ENCODE measurements at places on chromosomes 7 and 10.

DNA sequence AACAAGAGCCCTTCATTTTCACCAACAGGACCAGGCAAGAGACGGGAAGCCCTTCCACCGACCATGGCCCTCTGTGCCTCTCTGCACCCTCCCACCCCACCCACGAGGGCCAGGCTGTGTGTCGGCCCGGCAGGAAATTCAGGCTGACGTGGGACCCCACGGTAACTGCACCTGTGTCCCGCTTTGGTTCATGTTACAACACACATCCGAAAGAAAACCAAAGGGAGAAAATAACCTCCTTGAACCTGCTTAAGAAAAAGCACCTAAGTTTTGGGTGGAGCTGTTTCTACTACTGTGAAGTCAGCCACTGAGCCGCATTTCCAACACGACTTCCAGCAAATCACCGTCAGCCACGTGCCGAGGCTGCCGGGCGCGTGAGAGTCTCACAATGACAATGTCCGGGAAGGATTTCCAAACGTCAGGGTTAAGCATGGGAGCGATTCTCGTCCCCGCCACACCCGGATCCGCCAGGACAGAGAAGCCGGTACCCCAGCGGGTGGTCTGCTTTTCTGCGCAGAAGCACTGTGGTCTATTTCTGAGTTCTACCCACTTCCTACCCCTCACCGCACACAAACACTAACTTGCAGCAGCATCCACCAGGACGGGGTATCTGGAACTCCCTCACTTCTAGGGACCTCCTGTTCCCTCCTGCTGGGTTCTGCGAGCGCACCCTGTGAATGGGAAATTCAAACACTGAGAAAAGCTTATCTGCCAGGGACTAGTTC is 36.6 kb downstream of the AMZ1 start:
- no peak for DNase-seq

- no peak for DNase-seq
Observed at GRCh38 chr7:86790383-86790782, 146.7 kb downstream of the GRM3 start.

- DNase-seq = peak; percentile 81
Observed at GRCh38 chr10:12826800-12827372, 174.6 kb downstream of the CCDC3 start.

- DNase-seq = no peak
Observed at GRCh38 chr7:54299426-54299825, 242.7 kb upstream of the VSTM2A start.

- DNase-seq = peak; percentile 52
Observed at GRCh38 chr10:43892062-43892770, 243.5 kb upstream of the ZNF32 start.

GRCh38 chr10:130427216-130427722 is 291.1 kb downstream of the GLRX3 start:
- peak; percentile 57 for DNase-seq

DNA sequence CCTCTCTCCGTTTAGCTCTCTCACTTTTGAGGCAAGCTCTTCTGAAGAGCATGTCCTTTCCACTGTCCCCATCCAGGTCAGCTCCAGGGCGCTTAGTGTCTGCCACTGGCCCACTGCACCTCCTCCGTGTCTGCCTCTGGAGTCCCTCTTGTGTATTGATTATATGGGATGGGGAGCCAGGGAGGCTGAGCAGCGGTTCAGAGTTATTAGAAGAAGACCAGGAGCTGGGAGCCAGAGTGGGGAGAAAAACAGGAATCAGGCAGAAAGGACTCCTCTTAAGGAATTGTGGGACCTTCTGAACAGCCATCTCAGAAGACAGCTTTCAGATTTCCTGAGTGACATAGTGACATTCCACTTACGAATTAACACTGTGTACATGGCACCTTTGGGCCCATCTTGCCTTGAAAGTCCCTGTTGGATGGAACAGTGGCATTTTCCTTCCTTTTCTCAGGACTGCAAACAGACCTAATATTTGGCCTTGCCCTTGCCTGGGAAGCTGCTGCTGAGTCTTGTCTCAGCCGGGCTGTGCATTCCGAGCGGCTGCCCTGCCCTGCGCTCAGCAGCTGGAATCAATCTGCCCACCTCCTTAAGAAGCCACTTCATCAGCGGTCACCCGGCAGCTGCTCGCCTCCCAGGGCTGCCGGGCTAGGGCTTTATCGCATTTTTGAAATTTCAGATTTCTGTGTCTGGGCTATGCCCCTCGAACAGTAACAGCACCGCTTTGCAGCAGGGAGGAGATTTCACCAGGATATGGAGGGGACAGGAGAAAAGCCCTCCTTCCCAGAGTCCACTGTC is 81.1 kb upstream of the PRKG1 start:
- no peak for DNase-seq

GRCh38 chr7:112573302-112574039 is 92.7 kb downstream of the LSMEM1 start:
- no peak for DNase-seq

- DNase-seq = no peak
Observed at GRCh38 chr10:16505161-16505560, 16.5 kb downstream of the C1QL3 start.

DNA sequence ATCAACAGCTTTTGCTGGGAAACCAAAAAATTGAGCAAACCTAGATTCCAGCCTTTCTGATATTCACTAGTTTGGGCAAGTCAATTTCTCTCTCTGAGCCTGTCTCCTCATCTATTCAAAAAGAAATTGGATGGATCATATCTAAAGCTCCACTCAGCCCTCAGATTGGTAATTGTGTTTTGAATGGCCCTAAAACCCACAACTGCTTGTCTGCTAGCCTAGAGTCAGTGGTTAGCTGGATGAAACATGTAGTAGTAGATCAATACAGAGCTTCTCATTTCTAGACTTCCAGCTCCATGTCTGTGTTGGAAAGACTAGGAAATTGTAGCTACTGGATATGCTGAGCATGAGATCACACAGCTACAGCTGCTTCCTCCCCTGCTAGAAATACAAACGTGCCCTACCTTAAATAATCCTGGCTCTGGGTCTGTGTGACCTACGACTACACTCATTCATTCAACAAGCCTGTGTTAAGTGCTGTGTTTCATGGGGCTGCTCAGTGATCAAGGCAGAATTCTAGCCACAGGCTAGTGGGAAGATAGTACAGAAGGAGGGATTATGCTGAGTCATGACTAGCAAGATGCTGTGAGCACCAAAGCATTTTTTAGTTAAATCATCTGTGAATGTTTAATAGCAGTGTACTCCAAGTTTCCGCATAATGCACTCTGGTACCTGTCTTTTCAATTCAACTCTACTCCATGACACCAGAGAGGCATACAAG is 15.7 kb downstream of the DNTT start:
- no peak for DNase-seq

DNA sequence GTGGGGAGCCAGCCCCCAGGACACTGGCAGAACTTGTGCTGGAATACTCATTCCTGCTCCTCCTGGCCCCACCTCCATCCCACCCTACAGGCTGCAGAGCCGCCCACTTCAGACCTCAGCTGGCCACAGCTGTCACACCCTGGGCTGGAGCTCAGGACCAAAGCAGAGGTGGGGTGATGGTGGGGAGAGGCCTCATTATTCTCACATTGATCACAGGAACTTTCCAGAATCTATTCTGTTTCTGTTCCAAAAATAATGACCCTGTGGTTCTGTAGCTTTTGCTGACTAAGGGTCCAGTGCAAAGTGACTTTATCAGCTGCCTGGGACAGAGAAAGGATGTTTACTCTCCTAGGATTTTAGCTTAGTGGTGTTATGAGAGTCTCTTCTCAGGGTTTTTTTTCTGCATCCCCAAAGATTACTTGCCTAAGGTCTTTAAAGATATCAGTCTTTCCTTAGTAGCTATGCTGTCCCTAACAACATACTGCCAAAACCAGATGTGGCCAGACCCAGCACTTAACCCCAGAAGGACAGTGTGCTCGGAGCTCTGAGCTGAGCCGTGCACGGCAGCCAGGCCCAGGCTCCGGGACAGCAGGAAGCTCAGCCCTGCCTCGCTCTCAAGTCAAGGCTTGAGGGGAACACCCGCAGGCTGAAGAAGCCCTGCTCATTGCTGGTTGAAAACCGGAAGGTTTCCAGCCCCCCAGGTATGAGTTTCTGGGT is 223.3 kb downstream of the MLLT10 start:
- no peak for DNase-seq

DNA sequence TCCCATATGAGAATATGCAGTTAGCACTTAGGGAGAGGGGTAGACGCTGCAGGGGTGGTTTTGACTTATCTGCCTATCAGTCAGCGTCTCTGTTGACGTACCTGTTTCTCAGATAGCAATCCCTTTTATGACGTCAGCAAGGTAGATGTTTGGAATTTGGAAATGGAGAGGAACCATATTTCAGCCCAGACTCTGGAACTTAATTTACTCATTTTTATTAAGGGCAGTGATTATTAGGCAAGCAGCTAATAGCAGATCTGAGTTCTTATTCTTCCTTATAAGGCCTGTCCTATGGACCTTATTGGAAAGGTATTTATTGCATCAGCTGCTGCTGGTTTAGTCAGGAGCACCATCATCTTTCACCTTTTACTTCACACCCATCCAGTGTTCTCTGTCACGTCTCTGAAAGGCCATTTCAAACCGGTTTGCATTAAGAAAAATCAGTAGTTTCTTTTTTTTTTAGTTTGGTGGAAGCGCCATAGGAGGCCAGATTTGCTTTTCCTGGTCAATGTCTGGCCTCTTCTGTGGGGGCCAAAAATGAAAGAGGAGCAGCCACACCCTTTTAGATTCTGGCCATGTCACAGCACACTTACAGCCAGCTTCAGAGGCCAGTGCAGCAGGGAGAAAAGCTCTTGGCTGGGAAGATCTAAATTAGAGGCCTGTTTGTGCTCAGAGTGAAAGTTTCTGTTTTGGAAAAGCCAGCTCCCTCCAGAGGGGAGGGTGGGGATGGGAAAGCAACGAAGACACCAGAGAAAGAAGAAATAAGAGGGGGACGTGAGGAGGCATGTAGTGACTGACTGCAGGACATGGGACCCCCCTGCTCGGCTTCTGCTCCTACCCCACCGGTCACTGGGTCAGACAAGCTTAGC is 146.3 kb downstream of the TCF7L2 start:
- DNase-seq = no peak

DNA sequence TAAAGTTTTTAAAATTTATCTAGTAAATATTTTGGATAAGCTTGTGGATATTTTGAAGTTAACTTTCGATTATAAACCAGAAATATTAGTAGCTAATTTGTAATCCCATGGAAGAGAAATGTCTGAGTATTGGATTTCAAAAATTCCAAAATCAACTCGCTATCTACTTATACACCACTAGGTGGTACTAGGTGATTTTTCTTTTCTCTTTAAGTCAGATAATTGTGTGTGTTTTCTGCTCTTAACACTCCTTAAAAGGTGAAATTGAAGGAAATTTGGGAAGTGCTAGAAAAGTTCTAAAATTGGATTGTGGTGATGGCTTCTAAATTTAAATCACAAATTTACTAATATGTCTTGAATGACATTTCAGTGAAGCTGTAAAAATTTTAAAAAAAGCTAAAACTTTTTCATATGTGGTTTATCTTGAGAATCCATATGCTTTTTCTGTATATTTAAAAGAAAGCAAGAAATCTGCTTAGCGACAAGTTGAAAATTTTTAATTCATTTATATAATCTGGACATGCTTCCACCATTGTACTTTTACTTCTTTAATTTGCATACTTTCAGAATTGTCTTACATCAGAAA is 90.2 kb downstream of the IPMK start:
- DNase-seq = no peak

GRCh38 chr10:36872702-36873393 is 252.6 kb upstream of the ANKRD30A start:
- no peak for DNase-seq

GRCh38 chr7:157612664-157613561 is 276.1 kb downstream of the DNAJB6 start:
- DNase-seq = no peak

GRCh38 chr7:24555184-24555583 is 18.1 kb upstream of the PALS2 start:
- DNase-seq = no peak

DNA sequence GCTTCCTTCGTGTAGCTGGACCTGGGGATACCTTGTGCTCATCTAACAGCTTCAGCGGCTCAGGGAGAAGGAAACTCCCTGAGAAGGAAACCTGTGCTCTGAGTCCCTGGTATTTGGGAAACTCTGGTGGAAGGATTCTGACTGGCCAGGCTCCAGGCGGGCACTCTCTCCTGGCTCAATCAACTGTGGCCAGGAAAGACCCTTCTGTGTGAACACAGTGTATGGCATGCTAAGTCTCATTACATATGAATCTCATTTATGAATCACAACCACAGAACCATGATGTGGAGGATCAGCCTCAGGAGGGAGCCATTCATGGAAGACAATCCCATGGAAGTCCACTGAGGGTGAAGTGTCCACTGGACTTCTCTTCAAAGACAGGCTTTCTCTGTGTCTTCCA is 20.9 kb downstream of the NPS start:
- DNase-seq = no peak

- DNase-seq = no peak
Observed at GRCh38 chr10:97747573-97747972, 10.6 kb downstream of the ZFYVE27 start.

- peak; percentile 56 for DNase-seq
Observed at GRCh38 chr10:47176206-47176902, 123.6 kb upstream of the GDF10 start.

DNA sequence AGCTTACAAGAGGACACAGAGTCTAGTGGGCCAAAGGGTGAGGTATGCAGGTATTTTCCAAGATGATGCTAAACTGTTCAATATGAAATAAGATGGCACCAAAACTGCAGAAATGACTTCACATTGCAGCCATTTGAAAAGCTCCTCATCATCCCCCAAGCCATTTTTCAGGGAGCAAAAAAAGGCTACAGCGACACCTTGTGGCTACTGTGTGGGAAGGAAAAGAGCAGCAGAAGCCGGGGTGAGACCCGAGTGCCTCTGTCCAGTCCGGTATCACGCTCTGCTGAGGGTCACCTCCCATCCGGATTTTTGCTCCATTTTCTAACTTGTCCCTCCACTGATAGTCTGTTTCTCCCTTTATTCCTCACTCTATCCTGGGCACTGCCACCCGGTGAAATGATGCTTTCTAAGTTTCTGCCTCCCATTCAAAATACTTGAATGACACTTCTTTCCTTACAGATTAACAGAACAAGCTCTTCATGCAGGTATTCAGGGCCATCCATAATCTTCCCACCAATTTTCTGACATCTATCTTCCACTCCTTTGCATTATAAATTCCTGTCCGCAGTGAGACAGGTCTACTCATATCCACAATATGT is 220.2 kb downstream of the DGKI start:
- no peak for DNase-seq

DNA sequence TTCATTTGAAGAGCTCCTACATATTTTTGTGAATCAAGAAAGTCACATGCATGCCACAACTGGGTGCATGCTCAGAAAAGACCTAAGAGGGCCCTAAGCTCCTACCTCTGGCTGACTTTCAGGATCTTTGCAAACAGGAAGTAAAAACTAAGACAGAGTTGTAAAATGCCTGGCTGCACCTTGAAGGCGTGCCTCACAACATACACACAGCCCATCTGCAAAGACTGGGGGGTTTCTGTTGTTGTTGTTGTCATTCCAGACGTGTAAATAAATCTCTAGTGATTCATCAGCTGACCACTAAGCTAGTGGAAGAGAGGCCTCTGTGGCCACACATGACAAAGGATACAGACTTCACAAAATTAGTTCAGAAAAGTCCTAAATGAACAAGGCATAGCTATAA is 31.8 kb downstream of the SMURF1 start:
- DNase-seq = no peak
